B cell (primary cell): ENCODE measurements at places on chromosomes 11 and 22. TPM values are rescaled to one million over a fixed set of nuclear protein-coding genes. Genes with fewer than 3 reads are reported as not detected.

DNA sequence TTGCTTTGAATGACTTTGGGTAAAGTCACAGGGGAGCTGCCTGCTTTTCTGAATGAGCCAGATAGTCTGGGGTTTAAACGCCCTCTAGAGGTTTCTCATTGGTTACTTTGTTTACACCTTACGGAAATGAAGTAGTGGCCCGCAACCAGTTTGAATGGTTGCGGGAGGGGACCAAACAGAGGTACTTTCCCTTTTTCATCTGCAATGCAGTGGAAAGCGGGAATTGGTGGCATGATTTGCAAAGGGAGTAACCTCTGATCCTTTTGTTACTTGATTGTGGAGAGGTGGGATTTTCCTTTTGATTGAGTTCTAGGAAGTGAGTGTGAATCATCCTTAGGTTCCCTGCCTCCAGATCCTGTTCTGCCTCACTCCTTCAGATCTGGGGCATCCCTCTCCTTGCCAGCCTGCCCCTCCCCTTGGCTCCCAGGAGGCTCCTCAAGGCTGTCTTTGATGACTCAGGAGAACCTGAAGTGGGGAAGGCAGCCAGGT, 15.9 kb upstream of the GLYATL1 start:
- peak; percentile 51 for DNase-seq

The WBP2NL gene
- polyA plus RNA-seq: 1.6 and 3.2 TPM in 2 replicates

The KBTBD3 gene
- 1.8 and 2.2 TPM in 2 replicates for polyA plus RNA-seq

- DNase-seq: no peak
Observed at GRCh38 chr11:71114124-71114851, 138.1 kb downstream of the SHANK2 start.

The DBX1 gene
- polyA plus RNA-seq: not detected in 2 replicates
